ENCODE measurements at places on chromosomes 12 and 14.

- DNase-seq: no peak
Measured at GRCh38 chr14:34368971-34369647, 92.9 kb downstream of the SPTSSA start.

DNA sequence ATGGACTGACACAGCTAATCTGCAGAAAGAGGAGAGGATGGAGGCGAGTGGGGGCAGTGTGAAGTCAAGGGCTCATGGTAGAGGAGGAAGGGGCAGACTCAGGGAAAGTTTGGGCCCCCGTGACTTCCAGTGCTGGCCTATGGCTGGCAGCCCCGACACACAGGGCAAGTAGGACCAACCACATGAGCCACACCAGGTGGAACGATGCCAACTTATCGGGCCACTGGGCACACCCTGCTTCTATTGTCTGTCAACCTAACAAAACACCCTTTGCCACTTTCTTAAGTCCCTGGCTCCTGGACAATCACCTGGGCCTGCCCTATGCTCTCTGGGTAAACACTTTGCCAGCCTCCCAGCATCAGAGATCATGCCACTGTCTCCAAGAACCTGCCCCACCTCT is 65.2 kb upstream of the PSMC1 start:
- no peak for DNase-seq

DNA sequence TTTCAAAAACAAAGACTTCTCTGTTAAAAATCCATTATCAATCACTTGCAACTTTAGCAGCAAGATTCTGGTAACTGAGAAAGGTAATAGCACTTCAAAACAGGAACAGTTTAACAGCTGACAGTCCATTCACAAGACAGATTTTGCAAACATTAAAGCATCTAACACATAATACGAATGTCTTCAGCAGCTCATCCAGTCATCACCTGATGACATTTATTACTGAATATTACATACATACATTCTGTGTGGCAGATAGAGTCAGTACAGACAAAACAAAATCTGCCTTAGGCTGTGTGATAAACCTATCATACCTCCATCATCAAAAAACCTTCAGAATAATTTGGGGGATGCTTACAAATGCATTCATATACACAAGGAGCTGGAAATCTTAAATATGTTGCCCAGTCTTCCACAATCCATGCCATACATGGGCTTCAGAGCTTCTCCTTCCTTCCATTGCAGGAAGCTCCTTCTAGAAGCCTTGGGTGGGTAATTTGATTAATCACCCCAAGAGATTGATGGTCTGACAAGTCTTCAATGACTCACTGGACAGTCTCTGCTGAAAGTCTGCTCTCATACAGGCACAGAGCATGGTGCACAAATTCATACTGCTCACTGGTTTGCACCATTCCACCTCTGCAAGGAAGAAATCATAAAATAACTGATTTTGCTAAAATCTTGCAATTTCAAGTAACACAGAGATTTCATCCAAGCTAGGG is 1.6 kb upstream of the PTPRB start:
- DNase-seq: no peak

GRCh38 chr14:94689985-94690400 is 77.8 kb downstream of the SERPINA3 start:
- no peak for DNase-seq

GRCh38 chr14:91153360-91153759 is 39.5 kb downstream of the DGLUCY start:
- no peak for DNase-seq

- no peak for DNase-seq
Measured at GRCh38 chr14:30520536-30520935, 38.4 kb upstream of the G2E3 start.

DNA sequence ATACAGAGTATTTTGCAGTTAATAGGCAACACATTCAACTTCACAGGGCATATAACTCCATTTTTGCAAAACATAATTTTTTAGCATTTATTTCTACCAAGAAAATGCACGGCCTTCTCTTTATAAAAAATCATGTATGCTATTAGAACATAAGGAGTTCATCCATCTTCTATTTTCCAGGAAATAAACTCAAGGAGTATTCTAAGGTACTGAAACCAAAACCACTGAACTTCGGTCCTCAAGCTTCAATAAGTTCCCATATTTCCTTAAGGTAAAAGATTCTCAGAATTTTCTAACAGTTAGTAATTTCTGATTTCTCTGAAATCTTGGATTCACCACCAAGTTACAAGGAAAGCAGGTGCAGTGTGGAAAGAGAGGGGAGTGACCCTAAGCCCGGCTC is 113.3 kb upstream of the DIO2 start:
- DNase-seq: no peak

- DNase-seq: no peak
Measured at GRCh38 chr14:104285508-104285840, 147.1 kb downstream of the KIF26A start.

GRCh38 chr12:15278816-15279658 is 43.3 kb upstream of the PTPRO start:
- no peak for DNase-seq

DNA sequence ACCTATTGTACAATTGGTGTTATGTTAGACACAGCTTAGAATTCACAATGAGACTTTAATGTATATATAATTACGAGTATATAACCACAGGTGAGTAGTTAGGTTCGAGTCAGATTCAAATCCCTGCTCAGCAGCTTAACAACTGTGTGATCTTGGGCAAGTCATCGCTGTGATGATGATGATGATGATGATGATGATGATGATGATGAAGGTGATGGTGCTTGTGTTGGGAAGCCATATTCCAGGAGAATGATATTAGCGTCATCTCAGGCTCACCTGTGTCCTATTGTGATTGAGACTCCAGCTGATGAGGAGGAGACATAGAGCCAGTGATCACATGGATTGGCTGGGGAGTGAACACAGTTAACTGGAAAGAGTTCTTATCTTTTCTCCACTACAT is 16.5 kb downstream of the RFX4 start:
- DNase-seq: no peak

DNA sequence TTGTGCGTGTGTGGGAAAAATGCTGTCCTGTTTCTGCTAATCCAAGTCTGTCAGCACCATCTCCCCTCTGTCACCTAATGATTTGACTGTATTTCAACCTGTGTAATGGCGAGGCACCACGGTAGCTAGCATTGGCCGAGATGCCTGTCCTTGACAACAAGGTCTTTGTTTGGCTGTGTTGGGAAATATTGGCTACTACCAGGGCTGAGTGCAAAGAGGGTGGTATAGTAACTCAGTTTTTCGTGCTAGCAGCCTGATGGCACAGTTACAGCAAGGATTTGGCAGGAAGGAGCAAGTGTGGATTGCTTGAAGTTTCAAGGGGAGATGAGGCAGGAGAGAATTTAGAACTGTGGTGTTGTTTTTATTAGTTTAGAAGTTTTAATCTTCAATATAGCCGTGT is 440.3 kb upstream of the RGS6 start:
- DNase-seq: no peak

DNA sequence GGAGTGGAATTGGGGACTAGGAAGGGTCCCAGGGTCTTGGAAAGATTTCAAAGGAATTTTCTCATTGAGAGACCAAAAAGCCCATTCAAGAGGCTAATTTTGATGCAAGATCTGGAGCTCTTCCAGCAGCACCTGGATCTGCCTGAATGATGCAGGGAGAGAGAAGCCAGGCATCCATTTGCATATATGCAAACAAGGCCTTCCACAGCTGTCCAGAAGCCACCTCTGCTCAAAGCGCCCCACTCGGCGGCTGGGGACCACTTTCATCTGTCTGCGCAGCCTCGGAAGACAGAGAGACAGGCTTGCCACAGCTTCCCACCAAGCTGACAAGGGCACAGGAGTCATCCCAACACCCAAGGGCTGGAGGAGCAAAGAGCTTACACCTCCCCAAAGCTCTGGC is 295.6 kb downstream of the DPF3 start:
- DNase-seq: no peak

GRCh38 chr12:21891751-21892217 is 49.4 kb downstream of the ABCC9 start:
- DNase-seq: no peak

GRCh38 chr14:58414845-58415244 is 12.5 kb downstream of the TIMM9 start:
- no peak for DNase-seq

Data from NCI-H187 treated with DMSO at 0.1 percent for 48 hours (cell line).